ENCODE measurements at places on chromosomes 11 and 22.

GRCh38 chr11:34926831-34927132 lies 10.4 kb downstream of the PDHX start:
- no peak for DNase-seq

DNA sequence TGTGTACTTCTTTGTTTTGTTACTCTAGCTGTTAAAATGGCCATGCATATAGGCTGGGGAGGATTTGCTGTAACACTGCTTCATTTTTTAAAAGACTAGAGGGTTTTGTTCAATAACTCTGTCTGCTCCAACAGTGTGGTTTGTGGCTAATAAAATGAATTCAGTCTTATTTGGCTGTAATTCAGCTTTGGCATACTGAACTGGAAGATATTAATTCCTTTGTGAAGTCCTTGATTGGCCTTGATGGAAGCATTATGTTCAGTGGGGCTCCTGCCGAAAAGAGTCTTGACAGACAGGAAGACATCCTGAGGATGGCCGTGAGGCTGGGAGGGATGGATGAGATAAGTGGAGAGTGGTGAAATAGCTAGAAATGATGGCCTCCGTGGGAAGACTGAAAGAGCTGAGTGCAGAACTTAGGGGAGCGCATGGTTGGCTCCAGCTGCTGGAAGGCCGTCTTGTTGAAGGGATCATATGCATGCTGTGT lies 44.8 kb upstream of the MYO18B start:
- DNase-seq, result no peak

DNA sequence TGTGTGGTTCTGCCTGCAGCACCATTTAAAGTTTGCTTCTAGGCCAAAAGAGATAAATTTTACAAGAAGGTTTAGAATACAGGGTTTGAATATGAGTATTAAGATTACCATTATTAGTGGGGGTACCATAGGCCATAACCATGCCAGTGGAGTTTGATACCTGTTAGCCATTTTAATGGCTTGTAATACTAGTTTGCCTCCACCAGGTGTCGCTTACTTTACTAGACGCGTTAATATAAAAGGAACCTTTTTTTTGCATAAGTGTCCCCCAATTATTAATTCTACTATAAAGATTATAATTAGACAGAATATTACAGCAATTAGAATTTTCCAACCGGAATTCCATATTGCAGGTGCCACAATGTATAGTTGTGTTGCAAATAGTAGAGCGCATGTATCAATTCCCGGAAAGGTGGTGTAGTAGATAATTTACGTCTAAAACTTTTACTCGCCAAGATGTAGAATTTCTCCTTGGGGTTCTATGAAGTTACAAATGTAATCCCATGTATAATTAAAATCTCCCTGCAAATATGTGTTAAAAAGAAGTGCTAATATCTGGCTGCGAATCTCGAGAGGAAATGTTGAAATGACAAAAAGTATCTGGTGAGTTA lies 16.1 kb downstream of the MS4A6E start:
- no peak for DNase-seq

DNA sequence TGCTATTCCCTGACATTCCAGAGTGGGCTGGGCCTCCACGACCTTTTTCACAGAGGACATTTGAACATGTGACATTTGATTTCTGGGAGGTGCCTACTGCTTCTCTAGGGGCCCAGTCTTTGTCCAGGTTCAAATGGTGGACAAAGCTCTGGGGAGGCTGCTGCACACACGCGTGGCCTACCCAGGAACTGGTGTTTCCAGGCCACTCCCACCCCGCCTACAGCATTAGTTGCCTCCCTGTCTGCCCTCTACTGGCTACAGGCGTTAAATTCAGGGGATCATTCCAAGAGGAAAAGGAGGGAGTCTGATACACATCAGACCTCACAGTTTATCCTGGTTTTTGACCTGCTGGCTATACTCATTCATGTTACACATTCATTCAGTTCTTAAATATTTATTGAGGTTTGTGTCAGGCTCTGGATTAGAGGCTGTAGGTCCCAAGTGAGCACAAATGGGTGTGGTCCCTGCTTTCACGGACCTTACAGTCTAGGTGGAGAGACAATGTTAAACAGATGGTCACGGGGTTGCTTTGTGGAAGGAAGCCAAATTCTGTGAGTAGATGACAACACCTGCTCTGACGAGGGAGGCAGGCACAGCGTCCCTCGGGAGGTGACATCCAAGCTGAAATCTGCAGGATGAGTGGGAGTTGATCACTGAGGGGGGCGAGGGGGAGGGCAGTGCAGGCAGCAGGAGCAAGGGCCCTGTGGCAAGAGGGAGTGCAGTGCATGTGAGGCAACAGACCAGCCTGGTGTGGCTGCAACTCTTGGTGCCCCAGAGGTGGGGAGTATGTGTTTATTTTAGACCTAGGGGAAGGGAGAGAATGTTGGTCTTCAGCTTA lies 11.8 kb downstream of the TUB start:
- DNase-seq, result no peak

- DNase-seq, result no peak
Measured at GRCh38 chr22:24011735-24012068, 598 bp downstream of the CABIN1 start.

DNA sequence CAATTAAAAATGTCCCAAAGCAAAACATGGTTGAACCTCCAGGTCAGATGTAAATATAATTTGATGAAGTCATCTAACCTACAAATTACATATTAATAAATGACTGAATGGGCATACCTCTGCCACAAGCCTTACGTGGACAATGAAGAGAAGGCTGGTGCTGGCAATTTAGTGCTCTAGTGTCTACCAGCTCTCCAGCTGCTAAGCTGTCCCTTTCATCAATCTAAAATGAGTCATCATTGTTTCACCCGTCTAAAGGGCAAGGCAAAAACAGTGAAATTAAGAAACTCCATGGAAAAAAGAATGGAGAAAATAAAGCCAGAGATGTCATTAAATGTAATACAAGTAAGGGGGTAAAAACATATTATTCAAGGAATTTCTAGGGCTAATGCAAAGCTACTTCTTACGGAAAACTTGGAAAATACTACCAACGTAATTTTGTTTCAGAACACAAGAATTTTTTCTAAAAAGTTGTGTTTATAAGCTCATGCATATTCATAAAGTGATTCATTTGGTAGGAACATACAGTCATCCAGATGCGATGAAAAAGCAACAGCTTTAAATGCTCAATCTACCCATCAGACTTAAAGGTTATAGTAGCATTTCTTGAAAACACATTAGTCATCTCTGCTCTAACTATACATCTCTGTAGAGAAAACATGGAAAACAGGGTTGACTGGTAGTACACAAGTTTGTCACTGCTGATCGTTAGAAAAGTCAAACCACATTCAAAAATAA lies 71.5 kb downstream of the SIK3 start:
- no peak for DNase-seq
